ENCODE measurements at places on chromosomes 6 and 20.

DNA sequence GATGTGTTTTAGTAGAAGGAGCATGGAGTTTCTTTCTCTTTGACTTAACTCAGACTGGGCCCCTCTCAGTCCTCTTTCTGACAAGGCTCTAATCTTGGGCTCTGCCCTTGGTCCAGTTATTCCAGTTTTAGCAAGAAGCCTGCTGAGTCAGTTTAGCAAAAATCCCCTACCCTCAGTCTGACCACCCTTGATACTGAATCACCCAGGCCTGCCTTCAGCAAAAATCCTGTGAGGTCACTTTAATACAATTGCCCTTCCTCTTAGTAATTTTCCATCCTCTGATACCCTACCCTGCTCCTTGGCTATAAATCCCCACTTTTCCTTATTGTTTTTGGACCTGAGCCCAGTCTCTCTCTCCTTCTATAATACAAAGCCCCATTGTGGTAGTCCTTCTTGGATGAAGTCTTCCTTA, 326.7 kb upstream of the NOX3 start:
- no peak for DNase-seq

GRCh38 chr6:31664790-31665500, at the start of gene GPANK1:
GPANK1 (minus strand) TSS chr6:31664997; CDS start chr6:31664478, 519 bp downstream.
- peak; percentile 62 for DNase-seq

- DNase-seq, result no peak
Measured at GRCh38 chr6:15359335-15359862, 113.5 kb downstream of the JARID2 start.

- no peak for DNase-seq
Measured at GRCh38 chr6:32109114-32109764, at the start of gene TNXB. TNXB (minus strand) TSS chr6:32109338; CDS start chr6:32098198, 11,140 bp downstream.

- DNase-seq, result no peak
Measured at GRCh38 chr6:126531286-126531685, 191.4 kb downstream of the CENPW start.

- no peak for DNase-seq
Measured at GRCh38 chr6:147821295-147821897, 312.9 kb downstream of the SAMD5 start.

- no peak for DNase-seq
Measured at GRCh38 chr20:13786143-13786828, 1.5 kb downstream of the NDUFAF5 start.

DNA sequence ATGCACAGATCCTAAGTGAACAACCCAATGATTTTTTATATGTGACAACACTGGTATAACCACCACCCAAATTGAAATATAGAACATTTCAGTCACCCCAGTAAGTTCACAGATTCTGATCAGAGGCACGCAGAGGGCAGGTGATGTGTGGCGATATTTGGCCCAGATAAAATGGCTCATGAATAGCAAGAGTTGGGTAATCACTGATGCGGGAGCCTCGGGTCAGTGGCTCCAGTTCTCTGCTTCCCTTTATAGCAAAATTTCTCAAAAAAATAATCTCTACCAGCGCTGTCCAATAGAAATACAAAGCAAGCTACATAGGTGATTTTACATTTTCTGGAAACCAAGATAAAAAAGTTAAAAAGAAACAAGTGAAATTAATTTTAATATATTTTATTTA, 14.9 kb downstream of the GHRH start:
- no peak for DNase-seq
